ENCODE measurements at places on chromosomes 5 and 9. TPM values are rescaled to one million over a fixed set of nuclear protein-coding genes. Genes with fewer than 3 reads are reported as not detected.

Gene F12
- 1.2 TPM for polyA plus RNA-seq

Gene ENTREP1
- polyA plus RNA-seq, result not detected

Gene NMUR2
- not detected for polyA plus RNA-seq

Gene GRM6
- polyA plus RNA-seq, result not detected

Gene FOXE1
- not detected for polyA plus RNA-seq
